ENCODE measurements at places on chromosomes 6 and 20.
A peak's percentile ranks its signal among the peaks of the same experiment; 100 is the strongest.

- no peak for DNase-seq
Observed at GRCh38 chr6:1383729-1384548, 5.4 kb upstream of the FOXF2 start.

- no peak for DNase-seq
Observed at GRCh38 chr6:160129881-160130615, 8.4 kb downstream of the SLC22A1 start.

DNA sequence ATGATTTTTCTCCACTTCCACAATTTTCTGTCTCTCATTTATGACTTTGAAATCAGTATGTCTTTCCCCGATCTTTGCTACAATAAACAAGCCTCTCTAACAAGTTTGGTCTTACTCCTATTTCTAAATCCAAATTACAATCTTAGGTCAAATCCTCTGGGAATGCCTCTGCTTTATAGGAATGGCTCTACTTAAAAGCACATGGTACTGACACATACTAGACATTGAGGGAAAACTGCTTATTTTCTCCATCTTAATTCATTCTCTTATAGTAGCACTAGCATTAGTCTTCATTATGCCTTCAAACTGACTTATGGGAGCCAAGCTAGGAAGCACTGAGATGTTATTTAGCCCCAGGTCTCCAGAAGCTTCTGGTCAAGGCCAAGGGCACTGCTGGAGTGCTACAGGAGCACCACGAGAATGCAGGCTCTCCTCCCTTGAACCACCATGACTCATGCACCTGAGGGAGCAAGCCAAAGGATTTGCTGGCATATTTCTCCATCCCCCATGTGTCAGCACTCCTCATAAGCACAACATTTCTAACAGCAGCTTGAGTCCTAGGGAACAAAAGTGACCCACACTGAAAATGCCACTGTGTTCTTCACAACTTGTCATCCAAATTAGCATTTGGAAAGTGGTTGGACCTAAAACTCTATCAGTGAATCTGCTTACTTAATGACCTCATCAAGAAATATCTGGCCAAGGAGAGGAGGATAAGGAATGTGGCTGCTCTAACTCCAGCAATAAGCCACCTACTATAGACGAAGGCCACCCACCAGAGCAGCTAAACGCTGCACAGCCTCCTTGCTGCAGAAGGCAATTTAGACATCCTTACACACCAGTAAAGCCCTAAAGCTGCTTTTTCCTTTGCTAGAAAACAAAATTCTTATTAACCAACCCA is 156.8 kb upstream of the KCNQ5 start:
- DNase-seq: peak; percentile 57

- DNase-seq: no peak
Observed at GRCh38 chr6:34020807-34021553, 124.9 kb downstream of the GRM4 start.

GRCh38 chr6:71364889-71365542 is 76.4 kb downstream of the OGFRL1 start:
- DNase-seq: peak; percentile 20

GRCh38 chr6:129440691-129441090 is 269.3 kb downstream of the ARHGAP18 start:
- DNase-seq: peak; percentile 1

DNA sequence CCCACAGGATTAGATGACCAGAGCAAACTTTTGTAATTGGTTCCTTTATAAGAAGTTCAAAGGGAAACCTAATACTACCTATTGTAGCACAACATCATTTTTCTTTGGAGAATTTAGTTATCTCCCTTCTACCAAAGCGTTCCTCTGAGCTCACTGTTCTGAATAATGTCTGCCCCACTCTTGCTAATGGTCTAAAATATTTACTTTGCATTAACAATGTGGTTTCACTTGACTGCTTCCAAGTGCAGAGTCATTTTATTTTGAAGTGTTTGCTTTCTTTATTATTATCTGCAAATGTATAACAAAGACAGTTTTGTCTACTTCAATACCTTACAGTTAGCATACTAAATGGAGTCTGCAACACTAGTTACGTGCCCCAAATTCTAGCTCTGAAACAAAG is 15.0 kb downstream of the TRAPPC3L start:
- DNase-seq: no peak

DNA sequence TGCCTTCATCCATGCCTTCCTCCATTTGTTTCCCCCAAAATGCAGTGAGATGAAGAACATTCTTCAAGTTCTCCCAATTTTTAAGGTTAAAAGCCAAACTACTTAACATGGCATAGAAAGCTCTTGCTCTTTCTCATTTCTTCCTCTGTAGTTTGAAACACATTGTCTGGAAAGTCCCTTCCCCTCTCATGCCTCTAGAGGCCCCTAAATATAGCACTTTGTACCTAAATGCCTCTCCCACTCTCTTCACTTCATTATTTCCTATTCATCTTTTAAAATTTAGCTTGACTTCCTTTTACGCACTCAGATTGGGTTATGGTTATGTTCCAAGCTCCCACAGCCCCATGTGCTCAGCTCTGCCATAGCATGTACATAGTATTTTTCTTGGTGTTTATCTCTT is 389.3 kb downstream of the HDGFL1 start:
- no peak for DNase-seq

DNA sequence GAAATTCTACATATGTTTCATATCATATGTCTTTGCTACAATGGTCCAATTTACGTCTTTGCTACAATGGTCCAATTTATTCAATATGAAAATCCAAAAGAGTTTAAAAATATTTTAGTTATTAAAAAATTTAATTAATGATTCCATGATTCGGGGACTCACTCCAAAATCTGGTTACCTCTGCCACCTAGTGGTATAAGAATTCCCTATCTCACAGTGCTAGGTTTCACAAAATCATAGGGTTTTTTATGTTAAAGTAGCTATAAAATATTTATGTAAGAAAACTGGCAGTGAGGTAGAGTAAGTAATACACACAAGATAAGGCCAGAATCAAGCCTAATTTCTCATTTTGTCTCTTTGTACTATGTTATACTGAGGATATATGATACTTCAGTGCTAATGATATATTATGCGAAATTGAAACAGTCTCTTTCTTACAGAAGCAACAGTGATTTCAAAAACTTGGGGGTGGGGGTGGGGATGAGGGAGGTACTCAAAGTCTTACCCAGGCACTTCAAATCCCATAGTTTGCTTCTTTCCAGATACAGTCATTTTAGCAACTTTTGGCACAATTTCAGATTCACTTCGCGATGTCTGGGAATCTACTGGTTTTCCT is 52.3 kb downstream of the HBS1L start:
- DNase-seq: peak; percentile 21

- no peak for DNase-seq
Observed at GRCh38 chr6:98717322-98717877, 117.0 kb upstream of the POU3F2 start.

DNA sequence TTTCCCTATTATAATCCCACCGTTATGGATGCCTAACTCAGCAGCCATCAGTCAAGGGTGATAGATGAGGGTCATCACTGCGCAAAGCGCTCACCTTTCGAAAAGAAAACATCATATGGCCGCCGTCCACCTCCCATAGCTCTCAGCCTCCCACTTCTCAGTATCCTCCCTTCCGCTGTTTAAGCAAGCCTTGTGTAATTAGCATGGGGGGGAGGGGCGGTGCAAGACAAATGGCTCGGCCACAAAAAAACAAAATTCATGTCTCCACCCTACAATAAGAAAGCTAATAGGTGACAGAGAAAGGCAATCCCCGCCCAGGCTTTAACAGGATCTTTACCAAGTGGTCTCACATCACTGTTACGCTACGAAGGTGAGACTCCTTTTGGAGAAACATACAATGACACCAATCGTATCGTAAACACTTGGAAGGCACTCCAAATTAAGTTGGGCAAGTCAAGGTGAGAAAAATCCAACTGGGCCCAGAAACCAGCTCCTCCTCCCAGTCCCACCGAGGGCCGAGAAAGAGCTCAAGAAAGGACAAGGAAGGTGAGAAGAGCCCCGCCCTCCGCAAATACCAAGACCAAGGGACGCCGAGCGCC is 645 bp downstream of the DDX39B start:
- peak; percentile 45 for DNase-seq

GRCh38 chr6:75438013-75438431 is 55.6 kb downstream of the FILIP1 start:
- no peak for DNase-seq

DNA sequence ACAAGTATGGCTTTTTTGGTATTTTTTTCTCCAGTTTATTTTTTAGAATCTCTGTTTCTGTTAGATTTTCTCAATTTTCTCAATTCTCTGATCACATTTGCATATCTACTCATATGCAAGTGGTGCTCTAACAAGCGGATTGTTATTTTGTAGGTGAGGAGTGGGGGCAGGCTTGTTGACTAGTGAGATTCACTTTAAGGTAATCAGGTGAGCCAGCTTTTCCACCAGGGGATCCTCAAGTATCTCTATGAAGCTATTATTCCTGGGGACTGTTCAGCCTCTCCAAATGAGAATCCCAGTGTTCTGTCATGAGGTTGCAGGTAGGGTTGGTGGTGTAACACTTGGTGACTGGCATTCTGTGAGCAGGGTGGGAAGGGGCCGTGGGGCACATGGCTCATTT is 274.3 kb upstream of the FERMT1 start:
- no peak for DNase-seq

DNA sequence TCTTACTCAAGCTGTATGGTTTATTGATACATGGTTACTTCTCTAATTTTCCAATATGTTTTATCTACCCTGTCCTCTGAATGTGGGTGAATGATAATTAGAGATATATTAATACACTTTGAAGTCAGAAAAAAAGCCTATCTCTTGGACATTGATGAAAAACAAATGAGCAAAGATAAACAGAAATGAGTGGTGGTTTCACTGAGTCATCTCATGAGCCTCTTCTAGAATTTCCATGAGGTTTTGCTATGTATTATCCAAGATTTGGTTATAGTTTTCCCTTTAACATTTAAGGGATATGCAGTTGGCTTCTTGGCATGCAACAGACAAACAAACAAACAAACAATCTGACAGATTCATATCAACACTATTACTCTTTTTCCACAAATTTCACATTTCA is 586.8 kb downstream of the RFPL4B start:
- peak; percentile 33 for DNase-seq

DNA sequence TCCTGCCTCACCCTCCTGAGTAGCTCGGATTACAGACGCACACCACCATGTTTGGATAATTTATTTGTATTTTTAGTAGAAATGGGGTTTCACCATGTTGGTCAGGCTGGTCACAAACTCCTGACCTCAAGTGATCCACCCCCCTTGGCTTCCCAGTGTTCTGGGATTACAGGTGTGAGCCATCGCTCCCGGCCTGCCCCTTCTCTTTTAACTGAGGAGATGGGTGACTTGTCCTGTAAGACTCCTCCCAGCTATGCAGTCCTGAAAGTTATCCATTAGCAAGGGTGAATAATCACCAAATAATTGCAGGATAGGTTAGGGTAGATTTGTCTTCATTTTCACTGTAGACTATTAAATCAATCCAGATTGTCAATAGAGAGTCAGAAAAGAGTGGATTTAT is 40.5 kb upstream of the JARID2 start:
- DNase-seq: no peak

- DNase-seq: no peak
Observed at GRCh38 chr20:56372850-56373249, 14.1 kb downstream of the FAM210B start.

DNA sequence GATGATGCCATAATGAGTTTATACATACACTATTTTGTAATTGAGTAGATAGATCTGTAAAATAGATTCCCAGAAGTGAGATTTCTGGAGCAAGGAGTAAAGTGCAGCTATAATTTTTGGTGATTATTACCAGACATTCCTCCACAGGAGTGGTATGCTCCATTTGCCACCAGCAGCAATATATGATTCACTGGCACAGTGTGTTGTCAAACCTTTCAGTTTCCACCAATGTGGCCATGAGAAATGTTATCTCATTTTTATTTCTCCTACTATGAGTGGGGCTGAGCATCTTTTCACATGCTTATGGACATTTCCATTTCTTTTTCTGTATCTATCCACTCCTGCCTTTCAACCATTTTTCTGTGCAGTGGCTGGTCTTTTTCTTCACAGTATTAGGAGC is 70.5 kb downstream of the GPR63 start:
- no peak for DNase-seq

DNA sequence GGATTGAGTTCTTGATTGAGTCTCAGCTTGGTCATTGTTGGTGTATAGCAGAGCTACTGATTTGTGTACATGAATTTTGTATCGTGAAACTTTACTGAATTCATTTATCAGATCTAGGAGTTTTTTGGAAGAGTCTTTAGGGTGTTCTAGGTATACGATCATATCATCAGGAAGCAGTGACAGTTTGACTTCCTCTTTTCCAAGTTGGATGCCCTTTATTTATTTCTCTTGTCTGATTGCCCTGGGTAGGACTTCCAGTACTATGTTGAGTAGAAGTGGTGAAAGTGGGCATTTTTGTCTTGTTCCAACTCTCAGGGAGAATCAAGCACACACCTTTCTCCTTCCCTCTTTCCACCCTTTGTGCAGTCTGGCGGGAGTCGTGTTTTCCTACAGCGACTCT is 26.4 kb downstream of the RPP40 start:
- DNase-seq: no peak

DNA sequence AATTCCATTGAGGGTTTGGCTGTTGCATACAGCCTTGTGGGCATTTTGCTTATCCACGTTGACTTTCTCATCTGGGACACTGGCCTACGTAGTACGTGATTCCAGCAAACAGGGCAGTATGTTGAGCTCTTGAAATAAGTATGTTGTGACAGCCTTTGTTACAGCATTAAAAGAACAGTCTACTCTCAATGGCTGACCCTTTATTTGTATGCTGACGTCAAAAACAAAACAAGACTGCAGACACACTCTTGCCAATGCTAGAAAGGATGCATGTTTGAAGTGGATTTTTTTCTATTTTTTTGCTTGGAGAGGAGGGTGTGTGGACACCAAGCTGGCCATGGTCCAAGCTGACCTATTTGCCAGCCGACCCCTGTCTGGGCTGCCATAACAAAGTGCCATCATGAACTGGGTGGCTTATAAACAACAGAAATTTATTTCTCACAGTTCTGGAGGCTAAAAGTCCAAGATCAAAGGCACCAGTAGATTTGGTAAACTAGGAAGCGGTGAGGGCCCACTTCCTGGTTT is 10.8 kb upstream of the SNHG17 start:
- no peak for DNase-seq

DNA sequence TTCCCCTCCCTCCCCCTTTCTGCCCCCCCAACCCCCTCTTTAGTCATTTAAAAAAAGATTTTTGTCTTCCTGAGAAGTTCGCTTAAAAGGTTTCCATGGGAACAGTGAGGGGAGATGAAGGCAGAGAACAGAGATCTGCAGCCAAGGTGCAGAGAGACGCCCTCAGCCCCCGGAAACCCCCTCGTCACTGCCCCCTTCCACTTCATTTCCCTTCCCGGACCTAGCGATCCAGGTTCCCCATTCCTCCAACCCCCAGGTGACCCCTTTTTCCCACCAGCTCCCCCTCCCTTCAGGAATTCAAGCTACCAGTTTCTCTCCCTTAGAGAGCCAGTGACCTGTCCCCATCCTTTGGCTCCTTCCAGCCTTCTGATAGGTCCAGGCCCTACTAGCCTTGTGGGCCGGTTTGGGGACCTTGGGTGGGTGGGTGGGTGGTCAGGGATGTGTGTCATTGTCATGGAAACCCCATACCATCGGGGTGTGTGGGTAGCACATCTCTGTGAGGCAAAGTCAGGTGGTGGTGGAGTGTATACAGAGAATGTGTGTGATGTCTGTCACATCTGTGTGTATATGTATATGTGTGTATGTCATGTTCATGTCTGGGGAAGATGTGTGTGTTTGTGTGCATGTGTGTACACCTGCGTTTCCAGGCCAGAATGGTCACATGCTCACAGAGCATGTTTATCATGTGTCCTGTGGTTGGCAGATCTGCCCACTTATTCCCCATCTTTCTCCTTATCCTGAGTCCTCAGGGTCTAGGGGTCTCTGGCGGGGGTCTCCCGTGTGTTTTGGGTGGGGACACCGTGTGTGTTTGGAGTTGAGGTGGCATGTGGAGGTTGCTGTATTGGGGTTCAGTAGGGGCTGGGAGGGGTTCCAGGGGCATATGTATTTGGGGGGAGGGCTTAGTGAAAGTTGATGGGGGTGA is 7.0 kb downstream of the SYNGAP1 start:
- no peak for DNase-seq

Data from fibroblast of skin of back (primary cell).